T-helper 2 cell (primary cell): ENCODE measurements at places on chromosomes 7 and 10.

GRCh38 chr7:118222591-118222990 is 1.9 kb upstream of the ANKRD7 start:
- DNase-seq: no peak

GRCh38 chr10:124378881-124379471 is 39.7 kb downstream of the OAT start:
- no peak for DNase-seq

GRCh38 chr7:30470163-30470770 is 8.3 kb downstream of the NOD1 start:
- no peak for DNase-seq

DNA sequence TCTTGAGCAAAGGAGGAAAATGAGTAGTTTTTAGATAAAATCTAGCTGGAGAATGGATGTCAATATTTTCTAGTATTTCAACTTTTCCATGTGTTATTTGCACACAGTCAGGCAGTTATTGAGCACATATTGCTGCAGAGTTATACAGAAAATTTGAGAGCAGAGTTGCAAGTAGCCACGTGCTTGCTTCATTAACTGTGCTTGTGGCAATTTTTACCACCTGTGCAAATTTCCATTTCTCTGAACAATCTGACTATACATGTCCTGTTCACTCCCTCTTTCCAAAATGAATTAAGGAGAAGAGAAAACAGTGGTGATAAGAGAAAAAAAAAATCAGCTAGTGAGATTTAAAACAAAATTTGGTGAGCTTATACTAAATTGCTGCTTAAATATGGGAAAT is 178.5 kb downstream of the TAX1BP1 start:
- no peak for DNase-seq

GRCh38 chr10:2439000-2439399 is 628.3 kb upstream of the PFKP start:
- no peak for DNase-seq

DNA sequence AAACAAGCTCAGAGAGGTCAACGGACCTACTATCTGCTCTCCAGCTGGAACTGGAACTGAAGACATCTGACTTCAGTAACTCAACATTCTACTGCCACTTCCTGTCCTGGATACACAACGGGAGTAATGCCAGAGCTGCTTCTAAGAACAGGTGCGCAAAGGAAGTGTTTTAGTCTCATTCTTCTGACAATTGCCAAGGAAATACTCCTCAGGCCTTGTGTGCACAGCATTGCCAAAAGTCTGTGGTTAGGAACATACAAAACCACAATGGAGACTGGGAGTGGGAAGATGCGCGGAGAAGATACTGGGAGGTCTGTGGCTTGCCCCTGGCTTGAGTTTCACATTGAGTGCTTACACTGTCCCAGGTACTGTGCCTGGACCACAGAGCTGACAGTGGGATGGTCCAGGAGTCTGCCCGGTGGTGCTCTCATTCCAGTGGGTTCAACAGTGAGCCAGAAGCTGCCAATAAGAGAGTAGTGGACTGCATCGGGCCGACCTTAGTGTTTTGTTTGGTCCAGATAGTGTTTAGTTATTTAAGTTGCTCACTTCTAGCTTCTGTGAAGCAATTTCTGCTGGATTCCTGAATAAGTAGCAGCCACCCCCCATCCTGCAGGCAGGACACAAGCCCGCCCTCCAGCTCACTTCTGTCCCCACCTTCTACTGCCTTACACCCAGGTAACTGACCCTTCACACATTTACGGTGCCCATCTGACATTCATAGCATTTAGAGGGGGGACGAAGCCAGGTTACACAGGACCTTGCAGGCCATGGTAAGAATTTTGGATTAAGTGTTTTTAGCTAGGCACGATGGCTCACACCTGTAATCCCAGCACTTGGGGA is 10.3 kb downstream of the TBL2 start:
- DNase-seq: no peak

- no peak for DNase-seq
Observed at GRCh38 chr7:122515404-122515803, 183.5 kb downstream of the RNF133 start.

DNA sequence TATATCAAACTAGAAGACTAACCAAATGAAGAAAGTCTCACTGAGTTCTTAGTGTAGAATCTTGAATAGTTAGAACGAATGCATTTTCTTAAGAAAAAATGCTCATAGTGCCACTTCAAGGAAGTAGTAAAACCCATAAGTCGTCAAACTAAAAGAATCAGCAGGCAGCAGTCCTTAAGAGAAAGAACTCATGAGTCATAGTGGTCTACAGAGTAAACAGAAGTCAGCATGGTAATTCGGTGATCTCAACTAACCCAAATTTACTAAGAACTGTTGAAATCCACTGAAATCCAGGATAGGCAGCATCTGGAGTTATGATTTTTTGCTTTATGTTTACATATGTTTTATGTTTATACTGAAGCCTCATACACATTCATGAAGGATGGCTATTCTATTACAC is 256.2 kb downstream of the LHFPL3 start:
- DNase-seq: no peak

GRCh38 chr10:24444337-24444736 is 235.4 kb downstream of the KIAA1217 start:
- no peak for DNase-seq

GRCh38 chr7:36287371-36288241 is 102.1 kb upstream of the ANLN start:
- DNase-seq: peak; percentile 91

DNA sequence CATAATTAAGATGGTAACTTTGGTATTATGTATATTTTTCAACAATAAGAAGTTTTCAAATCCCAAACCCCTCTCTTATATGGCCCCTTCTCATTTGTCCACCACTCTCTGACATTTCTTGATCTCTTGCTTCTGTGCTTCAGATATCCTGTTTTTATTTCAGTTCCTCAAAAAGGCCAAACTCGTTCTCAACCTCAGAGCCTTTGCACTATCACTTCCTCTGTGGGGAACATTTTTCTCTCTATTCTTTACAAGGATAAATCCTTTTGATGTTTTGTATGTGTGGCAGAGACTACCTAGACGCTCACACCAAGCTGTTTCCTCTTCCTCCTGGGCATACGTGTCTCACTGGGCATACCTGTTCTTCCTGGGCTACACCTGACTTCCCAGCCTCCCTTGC is 54.2 kb upstream of the FRMD4A start:
- no peak for DNase-seq

DNA sequence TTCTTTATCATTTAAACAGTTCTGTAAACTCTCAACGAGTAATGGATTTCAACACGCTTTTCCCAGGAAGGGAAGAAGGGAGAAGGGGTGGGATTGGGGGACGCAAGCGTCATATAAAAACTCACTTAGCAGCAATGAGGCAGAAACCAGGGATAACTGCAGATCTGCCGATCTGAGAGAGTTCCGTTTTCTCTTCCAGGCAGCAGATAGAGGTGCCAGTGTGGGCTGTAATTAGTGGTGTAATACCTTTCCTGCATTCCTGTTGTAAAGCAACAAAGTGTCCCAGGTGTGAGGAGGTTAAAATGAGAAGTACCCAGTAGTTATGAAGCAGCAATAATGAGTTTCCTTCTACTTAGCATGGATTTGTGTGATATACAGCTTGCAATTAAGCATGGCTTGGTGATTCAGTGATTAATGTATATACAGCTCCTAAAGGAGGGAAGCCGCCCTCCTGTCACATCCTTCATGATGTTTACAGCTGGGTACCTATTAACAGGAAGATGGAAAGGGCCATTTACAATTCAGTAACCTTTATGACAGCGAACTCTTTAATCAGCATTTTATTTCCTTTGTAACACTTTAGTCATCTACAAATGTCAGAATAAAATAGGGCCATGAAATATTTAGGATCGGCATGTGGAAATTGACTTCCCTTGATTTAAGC is 271.9 kb downstream of the LRMDA start:
- no peak for DNase-seq

- DNase-seq: no peak
Observed at GRCh38 chr7:57207836-57208235, 75.6 kb upstream of the ZNF479 start.

- no peak for DNase-seq
Observed at GRCh38 chr7:75847707-75848106, 31.1 kb upstream of the RHBDD2 start.

GRCh38 chr10:102579328-102579727 is 65.0 kb upstream of the TRIM8 start:
- no peak for DNase-seq

- DNase-seq: peak; percentile 40
Observed at GRCh38 chr7:1368682-1369571, 90.3 kb downstream of the MICALL2 start.

GRCh38 chr10:122089311-122090017 is 100.5 kb downstream of the TACC2 start:
- no peak for DNase-seq

DNA sequence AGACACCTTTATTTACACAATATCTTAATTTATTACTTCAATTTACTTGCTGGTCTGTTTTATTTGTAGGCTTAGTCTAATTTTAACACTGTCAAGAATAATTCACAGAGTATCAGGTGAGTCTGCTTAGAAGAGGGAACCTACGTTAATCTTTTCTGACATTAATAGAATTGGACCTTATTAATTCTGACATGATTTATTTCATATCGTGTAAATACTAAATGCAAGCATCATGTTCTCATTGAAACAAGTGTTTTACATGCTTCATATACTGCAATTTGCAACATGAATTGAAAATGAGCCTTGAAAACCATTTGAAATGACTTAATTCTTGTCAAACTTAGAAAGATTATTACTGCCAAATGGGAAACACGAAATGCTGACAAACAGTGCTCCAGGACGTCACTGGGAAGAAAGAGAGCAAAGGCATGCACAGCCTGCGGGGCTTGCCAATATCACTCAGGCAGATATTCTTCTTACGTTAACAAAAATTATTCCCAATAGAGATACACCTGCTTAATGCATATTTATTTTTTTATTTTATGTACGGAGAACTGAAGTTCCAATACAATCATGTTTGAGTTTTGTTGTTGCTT is 282.0 kb upstream of the AKR1E2 start:
- DNase-seq: no peak

DNA sequence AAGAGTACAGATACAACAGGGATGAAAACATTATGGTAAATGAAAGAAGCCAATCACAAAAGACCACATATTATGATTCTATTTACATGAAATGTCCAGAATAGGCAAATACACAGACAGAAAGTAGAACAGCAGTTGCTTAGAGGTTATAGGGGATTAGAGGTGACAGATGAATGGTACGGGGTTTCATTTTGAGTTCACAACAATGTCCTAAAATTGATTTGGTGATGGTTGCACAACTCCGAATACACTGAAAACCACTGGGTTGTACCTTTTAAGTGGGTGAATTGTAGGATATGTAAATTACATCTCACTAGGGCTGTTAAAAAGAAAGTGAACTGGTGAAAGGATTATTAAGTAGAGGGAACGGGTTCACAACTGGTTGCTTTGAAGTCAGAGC is 76.3 kb upstream of the MRLN start:
- no peak for DNase-seq

DNA sequence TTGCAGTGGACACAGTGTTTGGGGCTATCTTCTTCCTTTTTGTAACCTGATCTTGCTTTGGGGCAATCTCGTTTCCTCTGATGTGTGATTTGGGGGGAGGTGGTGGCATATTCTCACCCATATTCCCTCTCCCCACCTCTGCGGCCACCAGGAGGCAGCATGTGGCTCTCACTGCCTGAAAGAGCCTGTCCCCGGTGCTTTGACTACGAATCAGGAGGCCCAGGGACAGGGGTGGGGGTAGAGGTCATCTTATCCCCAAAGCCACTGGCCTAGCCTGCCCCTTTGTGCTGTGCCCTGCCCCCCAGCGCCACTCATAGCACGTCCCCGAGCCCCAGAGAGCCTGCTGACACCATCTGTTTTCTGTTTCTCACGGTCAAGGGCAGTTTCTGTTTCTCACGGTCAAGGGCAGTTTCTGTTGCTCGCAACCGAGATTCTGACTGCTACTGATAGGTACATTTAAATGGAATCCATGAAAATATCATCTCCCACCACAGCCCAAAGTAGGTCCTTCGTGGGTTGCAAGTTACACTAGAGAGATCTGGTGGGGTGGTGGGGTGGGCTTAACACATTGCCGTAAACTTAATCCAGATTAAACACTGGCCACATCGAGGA is 28.2 kb downstream of the PHYH start:
- peak; percentile 42 for DNase-seq

DNA sequence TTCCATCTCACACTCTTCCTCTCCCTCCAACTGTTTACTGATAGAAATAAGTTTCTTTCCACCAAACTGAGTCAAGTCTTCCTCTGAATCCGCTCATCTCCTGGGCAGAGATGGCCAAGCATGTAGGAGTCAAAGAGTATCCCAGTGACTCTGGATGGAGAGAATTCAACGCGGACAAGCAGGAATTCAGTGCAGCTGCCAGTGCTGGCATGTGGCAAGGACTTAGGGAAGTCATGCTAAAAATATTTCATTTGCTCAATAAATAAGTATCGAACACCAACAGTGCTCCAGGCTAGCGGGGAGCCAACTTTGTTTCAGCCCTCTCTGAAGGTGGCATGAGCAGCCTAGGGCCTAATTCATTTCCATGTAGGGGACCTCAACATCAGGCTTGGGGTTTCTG is 351.6 kb upstream of the ZMIZ1 start:
- DNase-seq: no peak

DNA sequence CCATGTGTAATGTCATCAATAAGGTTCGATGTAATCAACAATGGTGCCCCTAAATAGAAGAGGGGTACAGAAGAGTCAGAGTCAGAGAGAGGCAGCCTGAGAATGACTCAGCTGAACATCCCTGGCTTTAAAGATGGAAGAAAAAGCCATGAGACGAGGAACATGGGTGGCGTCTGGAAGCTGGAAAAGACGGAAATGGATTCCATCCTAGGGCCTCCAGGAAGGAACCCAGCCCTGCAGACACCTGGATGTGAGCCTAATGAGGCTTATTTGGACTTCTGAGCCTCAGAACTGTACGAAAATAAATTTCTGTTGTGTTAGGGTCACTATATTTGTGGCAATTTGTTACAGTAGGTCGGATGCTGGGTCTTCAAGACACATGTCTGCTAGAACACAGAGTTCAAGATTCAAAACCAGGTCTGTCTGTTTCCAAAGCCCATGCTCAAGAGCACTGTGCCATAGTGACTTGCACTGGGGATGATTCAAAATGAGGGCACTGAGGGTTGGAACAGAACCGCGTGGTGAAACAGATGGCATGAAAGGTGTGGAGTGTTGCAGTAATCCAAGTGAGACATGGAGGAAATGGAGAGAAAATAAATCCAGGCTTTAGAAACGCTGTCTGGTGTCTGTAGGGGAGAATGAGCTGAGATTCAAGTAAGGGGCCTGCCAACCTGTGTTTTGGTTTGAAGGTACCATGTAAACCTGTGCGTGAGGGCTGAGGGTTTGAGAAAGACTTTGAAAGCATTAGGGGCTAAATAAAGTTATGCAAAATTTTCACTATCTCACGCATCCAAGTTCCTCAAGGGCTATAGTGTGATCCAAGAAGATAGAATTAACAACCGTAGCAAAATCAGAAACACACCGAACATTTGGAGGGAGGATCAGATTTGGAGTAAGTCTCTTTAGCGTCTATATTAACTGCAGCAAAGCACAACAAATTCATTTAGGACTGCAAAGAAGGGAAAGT is 849.1 kb upstream of the AUTS2 start:
- DNase-seq: no peak

GRCh38 chr7:77464589-77464988 is 48.4 kb upstream of the GSAP start:
- no peak for DNase-seq

GRCh38 chr10:48609899-48610584 is 5.2 kb upstream of the ARHGAP22 start:
- DNase-seq: no peak

GRCh38 chr7:95435422-95435780 is 573 bp upstream of the PON2 start:
- DNase-seq: no peak
